ENCODE measurements at places on chromosomes 1 and 21.

GRCh38 chr21:39444421-39445180 lies 977 bp downstream of the LCA5L start:
- DNase-seq = peak; percentile 26

GRCh38 chr1:89951766-89952604 lies 42.9 kb upstream of the ZNF326 start:
- DNase-seq = no peak

- DNase-seq = no peak
Measured at GRCh38 chr1:181926697-181927096, 134.8 kb downstream of the ZNF648 start.

DNA sequence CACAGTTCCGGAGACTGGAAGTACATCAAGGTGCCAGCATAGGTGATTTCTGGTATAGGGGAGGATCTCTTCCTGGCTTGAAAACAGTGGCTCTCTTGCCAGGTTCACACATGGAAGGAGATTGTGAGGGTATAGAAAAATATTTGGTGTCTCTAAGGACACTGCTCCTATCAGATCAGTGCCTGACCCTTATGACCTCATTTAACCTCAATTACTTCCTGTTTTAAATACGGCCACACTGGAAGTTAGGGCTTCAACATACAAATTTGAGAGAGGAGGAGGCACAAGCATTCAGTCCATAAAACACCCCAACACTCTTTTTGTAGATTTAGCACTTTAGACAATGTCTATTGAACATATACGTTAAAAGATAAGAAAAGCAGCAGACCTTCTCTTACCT lies 37.0 kb downstream of the COL6A1 start:
- no peak for DNase-seq

GRCh38 chr1:54335755-54336108 lies 70.5 kb downstream of the SSBP3 start:
- peak; percentile 98 for DNase-seq

- no peak for DNase-seq
Measured at GRCh38 chr1:89767618-89768017, 53.2 kb upstream of the LRRC8D start.

DNA sequence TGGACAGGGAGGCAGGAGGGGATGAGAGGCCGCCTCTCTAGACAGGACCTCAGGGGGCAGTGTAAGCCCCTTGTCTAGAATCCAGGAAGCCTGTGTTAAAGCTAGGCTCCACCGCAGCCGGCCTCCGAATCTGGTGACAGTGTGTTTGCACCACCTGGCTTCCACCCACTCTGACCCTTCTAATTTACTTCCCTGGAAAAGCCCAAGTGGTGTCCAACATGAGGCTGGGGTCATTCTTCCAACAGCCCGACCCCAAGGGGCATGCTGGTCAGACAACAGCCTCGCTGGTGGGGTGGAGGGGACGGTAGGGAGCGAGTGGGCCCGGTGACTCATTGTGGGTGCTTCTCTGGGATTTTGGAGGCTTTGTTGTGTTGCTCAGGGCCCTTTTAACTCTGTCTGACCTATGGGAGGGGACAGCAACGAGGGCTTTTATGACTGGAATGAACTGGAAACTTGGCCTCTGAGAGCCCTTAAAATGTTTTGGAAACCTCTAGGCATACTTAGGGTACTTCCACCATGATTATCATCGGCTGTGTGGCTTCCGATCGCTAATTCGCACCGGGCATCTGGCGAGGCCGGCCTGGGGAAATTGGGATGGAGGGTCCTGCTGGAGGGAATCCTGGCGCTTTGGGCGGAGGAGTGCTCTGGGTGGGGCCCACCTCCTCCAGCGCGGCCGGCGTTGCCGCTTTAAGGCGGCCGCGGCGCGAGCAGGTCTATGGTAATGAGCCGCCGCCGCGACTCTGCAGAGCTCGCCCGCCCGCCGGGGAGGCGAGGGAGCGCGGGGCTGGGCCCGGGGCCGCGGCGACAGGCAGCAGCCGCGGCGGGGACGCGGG lies at the start of gene CELSR2:
TSS of gene CELSR2 (plus strand) at position 743 of the 833 bp plus-strand sequence. CDS start 541 bp downstream, outside the sequence.
- no peak for DNase-seq

- peak; percentile 31 for DNase-seq
Measured at GRCh38 chr1:169484683-169485430, 887 bp downstream of the SLC19A2 start.

GRCh38 chr1:66652556-66652955 lies 99.7 kb upstream of the DYNLT5 start:
- no peak for DNase-seq

- no peak for DNase-seq
Measured at GRCh38 chr1:73511038-73511437, 686.9 kb downstream of the LRRIQ3 start.

DNA sequence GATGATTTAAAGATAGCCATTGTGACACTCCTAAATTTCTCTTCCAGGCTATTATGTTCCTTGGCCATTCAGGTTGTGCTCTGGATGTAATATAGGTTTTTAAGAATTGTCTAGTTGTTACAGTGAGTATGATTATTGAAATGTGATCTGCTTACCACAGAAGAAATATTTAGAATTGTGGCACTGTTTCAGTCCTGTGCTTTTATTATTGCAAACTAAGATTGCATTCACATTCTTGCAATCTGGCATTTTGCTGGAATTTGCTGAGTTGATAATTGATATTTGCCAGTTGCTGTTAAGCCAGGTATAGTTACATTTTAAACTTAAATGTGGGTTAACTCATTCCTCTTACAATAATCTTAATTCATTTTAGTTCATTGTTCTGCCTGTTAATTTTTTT lies 22.3 kb downstream of the EXO1 start:
- DNase-seq = no peak

GRCh38 chr1:12339396-12339795 lies 109.6 kb downstream of the VPS13D start:
- DNase-seq = no peak

- DNase-seq = no peak
Measured at GRCh38 chr1:15981679-15982078, 5.8 kb upstream of the ZBTB17 start.

DNA sequence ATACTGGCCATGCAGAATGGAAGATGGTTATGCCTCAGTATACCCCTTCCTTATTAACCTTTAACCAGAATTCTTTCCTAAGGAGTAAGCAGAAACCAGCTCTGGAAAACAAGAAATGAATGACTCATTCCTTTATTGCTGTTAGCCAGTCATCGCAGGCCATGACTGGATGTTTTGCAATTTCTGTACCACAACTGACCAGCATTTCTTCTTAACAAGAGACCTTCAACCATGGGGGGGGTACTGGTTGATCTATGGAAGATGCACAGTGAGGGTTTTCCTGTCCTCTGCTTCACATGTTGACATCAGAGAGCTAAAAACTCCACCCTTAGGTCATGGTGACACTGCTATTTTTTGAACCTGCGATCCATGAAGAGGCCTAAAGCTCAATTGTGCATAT lies 28.0 kb upstream of the RNF2 start:
- DNase-seq = peak; percentile 73

GRCh38 chr1:158331481-158332150 lies at the start of gene CD1B:
Gene CD1B, minus strand, starts transcription at chr1:158331531. Its CDS starts 108 bp downstream, at chr1:158331423.
- no peak for DNase-seq

- no peak for DNase-seq
Measured at GRCh38 chr1:109671067-109671466, 3.2 kb downstream of the GSTM2 start.

- DNase-seq = no peak
Measured at GRCh38 chr21:28699596-28700259, 292.9 kb downstream of the LTN1 start.

DNA sequence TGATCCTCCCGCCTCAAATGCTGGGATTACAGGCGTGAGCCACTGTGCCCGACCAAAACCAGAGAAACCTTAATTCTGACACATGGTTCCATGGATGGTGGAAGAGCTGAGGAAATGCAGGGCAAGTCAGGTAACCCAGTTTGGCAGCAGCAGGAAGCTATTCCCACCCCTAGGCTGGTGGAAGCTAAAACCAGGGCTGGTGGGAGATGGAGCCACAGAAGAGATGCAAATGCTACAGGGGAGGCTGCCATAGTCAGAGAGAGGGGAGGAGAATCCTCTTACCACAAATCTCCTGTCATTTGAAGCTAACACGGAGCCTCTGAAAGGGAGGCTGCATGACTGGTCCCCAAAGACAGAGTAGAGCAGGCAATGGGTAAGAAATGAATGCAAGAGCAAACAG lies 4.1 kb upstream of the CDC42BPA start:
- no peak for DNase-seq

- DNase-seq = peak; percentile 88
Measured at GRCh38 chr1:226690460-226690982, 48.6 kb downstream of the ITPKB start.

- no peak for DNase-seq
Measured at GRCh38 chr1:186144505-186144904, 230.5 kb downstream of the TPR start.

GRCh38 chr1:44543786-44544185 lies 130.5 kb downstream of the TMEM53 start:
- DNase-seq = no peak

DNA sequence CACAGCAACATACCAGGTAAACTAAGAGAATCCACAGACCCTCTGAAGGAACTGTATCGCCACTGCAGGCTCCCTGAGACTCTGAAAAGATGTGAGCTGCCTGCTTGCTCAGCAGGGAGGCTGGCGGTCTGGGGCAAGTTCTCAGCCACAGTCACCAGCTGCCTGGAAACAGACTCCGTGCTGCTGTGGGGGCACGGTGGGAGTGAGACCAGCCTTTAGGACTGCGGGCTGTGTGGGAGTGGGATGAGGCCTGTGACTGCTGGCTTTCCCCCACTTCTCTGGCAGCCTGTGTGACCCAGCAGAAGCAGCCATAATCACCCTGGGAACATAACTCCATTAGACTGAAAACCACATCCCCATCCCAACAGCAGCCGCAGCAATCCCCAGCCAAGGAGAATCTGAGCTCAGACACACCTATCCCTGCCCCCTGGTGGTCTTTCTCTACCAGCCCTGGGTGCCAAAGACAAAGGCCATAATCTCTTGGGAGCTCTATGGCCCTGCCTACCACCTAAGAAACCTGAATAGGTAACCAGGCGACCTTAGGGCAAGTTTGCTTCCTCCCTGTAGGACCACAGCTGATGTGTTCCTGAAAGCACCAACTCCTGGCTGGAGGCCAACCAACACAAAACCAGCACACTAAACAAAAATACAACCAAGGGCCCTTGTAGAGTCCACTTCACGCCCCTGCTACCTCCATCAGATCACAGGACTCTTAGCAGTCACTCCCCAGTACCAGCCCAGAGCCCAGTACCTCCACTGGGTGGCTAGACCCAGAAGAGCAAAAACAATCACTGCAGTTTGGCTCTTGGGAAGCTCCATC lies 151.5 kb downstream of the SMYD3 start:
- no peak for DNase-seq

- no peak for DNase-seq
Measured at GRCh38 chr21:41360072-41360821, 1.6 kb upstream of the MX2 start.

DNA sequence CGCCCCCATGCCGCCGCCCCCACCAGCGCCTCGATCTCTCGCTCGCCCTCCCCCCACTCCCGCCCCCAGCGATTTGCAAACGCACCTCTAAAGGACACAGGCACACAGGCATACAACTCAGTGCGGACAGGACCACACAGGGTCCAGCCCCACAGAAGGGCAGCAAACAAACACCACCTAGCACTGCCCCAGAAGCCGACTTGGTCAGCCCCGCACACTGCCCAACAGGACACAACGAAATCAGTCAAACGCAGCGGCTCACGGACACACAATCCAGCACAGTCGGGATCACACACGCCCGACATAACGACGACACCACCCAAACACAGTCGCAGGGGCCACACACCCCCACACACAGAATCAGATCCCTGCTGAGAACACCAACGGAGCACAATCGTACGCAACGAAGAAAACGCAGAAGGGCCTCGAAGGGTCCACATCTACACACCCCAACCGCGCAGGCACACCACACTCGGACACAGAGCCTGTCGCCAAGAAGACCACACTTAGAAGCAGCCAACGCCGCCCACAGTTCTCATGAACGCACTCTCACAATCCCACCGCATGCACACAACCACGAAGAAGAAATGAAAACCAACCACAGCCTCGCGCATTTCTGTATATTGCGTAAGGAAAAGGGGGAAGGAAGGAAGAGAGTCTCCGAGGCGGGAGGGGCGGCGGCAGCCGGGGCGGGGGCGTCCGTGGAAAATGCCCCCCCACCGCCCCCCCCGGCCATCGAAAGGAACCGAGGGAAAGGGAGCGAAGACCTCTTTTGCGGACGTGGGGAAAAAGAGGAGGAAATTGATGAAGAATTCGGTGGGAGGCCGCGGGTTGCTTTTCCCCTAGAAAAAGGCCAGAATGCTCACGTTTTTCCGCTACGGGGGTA lies 481 bp downstream of the TAL1 start:
- DNase-seq = no peak

- no peak for DNase-seq
Measured at GRCh38 chr1:42144711-42145388, 8.4 kb upstream of the GUCA2B start.

- DNase-seq = no peak
Measured at GRCh38 chr1:48870596-48870995, 93.9 kb upstream of the BEND5 start.

DNA sequence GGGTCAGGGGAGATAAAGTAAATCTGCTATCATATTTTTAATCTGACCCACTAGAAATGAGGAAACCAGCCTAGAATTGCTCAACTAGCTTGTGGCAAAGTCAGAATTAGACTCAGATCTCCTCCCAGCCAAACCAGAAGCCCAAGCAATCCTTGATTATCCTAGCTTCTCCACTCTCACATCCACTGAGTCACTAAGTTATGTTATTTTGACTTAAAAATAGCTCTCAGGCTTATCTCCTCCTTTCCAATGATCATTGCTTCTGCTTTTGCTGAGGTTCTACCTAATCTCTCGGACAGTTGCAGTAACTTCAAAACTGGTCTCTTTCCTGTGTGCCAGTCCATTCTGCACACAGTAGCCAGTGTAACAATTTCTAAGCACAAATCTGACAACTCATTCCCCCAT lies 22.9 kb downstream of the OVAAL start:
- no peak for DNase-seq

DNA sequence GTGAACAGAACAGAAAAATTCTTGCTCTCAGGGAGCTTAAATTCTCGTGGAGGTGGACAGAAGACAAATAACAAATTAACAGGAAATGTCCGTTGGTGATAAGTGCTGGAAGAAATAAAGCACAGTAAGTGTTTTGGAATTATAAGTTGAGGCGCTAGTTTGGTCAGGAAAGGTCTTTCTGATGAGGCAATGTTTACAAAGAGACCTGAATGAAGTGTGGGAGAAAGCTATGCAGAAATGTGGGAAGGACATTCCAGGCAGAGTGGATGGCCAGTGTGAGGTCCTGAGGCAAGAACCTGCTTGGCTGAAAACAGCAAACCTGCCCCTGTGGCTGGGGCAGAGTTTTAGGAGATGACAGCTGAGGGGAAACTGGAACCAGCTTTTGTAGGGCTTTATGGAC lies 23.3 kb downstream of the NGF start:
- DNase-seq = no peak

All from kidney capillary endothelial cell (primary cell).